T-helper 17 cell (primary cell): ENCODE measurements at places on chromosomes 7 and 10.

GRCh38 chr7:15099074-15099473 is 196.5 kb upstream of the DGKB start:
- DNase-seq, result no peak

DNA sequence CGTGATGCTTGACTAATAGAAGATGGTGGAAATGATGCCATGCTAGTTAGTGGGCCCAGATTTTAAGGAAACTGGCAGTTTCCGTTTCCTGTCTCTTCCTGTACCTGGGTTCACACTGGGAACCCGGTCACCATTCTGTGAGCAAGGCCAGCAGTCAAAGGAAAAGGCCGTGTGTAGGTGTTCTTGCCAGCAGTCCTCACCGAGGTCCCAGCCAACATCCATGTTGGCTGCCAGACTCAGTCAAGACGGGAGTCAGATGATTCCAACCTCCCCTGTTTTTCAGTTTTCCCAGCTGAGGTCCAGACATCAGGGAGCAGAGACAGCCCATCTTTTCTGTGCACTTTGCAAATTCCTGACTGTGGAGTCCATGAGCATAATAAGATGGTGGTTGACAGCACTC is 15.2 kb upstream of the PILRB start:
- DNase-seq, result no peak

DNA sequence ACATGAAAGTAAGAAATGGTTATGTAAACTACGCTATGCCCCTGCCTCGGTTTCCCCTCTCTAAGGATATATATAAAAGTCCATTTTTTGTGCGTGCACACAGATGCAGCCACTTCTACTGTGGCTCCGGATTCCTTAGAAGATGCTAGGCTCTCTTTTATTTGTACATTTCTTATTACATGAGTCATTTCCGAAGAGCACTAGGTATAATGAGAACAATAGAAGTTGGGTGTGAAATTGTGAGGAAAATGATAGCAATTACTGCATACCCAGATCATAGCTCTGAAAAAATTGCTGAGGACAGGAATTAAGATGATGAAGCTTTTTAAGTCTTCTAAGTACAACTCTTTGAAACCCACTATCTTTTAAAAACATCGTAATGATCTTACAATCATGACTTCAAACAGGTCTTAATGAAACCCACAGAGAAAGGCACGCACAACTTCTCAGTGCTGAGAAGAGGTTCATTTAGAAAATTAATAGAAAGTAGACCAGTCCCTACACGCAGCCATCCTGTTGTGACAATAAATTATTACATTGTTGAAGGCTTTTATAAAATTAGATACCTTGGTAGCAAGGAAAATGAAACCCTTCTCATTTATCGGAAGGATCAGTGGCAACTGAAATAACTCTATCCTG is 96.2 kb upstream of the FGFR2 start:
- no peak for DNase-seq

DNA sequence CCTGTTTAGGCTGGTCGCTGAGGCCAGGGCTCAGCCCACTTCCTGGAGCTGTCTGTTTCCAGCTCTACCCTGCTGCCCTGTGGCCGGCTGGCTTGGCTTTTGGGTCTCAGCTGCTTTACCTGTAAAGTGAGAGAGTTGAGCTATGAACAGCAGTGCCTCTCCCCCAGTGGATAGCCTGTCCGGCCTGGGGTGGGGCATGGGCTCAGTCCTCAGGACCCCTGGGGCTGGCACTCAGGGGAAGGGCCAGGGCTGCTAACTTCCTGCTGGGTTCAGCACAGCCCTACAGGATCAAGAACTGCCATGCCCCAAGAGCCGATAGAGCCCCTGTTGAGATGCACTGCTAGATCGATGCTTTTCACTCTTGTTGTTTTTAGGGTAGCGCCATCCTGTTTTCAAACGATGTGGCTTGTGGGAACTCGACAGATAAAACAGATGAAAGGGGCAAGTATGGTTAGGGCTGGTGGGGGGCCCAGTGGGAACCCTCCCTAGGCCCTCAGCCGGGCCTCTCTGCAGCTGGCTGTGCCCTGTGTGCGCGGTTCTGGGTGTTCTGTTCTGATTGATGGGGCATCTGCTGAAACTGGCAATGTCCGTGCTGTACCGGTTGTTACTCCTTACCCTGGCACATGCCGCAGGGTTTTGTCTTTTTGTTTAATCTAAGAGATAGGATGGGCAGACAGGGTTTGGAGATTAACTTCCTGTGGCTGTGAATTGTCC is 10.0 kb upstream of the SFRP5 start:
- no peak for DNase-seq

DNA sequence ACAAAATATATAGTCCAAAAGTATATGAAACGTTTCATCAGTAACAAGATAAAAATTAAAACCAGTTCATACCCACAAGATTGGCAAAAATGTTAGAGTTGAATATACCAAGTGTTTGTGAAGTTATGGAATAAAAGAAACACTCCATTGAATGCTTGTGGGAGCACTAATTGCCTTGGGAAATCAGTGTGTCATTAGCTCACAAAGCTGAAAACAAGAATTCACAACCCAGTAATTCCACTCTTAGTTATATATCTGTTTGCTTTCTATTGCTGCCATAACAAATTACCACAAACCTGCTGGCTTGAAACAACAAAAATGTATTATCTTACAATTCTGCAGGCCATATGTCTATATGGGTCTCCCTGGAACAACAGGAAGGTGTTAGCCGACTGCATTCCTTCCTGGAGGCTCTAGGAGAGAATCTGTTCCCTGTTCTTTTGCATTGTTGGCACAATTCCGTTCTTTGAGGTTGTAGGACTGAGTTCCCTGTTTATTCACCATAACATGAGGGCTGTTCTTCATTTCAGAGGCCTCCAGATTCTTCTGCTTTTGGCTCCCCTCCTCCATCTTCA is 45.7 kb downstream of the SEM1 start:
- DNase-seq, result no peak

- no peak for DNase-seq
These were observed 5.7 kb downstream of the SKAP2 start for GRCh38 chr7:26858735-26859134.

DNA sequence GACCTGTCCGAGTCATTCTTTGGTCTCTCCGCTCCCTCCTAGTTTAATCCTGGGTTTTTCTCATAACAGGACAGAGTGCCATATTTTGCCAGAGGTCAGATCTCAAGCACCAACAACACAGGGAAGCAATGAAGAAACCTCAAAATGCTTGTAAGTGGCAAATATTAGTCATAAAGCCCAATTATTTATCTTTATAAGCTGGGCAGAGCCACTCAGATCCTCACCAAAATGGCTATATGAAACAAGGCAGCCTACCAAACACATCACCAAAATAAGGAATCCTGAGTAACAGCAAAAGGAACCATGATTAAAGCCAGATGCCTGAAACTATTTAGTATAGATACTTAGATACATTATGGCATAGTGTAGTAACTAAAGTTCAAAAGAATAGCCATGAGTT is 4.7 kb downstream of the ECD start:
- DNase-seq, result no peak

- no peak for DNase-seq
These were observed 85.1 kb downstream of the CARD11 start for GRCh38 chr7:2958416-2959102.

- DNase-seq, result no peak
These were observed 33.4 kb downstream of the ZC3HAV1 start for GRCh38 chr7:139075871-139076686.

GRCh38 chr10:117365612-117366011 is 9.6 kb downstream of the PDZD8 start:
- no peak for DNase-seq

DNA sequence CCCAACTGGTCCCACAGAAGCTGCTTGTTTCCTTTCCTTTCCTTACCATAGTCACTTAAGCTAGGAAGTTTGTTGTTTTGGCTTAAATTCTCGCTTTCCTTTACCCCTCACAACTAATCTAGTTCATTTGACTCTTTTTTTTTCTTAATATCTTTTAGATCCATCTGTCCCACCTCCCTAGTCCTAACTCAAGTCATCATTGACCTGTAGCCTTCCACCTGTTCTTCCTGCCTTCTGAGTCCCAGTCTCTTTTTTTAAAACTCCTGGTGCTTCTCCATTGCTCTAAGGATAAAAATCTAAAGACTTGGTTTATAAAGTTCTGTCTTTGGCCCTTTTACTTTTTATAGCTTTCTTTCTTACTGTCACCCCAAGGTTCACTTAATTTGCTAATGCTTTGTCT is 47.6 kb downstream of the RALA start:
- no peak for DNase-seq

DNA sequence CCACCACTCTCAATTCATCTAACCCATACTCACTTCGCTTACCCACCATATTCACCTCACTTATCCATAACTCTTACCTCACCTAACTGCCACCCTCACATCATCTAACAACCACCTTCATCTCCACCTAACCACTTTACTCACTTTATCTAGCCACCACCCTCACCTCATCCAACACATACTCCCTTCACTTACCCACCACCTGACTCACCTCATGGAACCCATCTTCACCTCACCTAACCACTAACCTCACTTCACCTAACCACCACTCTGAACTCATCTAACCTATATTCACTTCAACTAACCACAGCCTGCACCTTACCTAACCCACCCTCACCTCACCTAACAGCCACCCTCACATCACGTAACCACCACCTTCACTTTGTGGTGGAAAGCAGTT is 84.2 kb downstream of the VIPR2 start:
- no peak for DNase-seq

- DNase-seq, result no peak
These were observed 22.6 kb upstream of the AKR1C3 start for GRCh38 chr10:5071411-5072198.

GRCh38 chr7:142279601-142280000 is 21.7 kb upstream of the PRSS58 start:
- no peak for DNase-seq

DNA sequence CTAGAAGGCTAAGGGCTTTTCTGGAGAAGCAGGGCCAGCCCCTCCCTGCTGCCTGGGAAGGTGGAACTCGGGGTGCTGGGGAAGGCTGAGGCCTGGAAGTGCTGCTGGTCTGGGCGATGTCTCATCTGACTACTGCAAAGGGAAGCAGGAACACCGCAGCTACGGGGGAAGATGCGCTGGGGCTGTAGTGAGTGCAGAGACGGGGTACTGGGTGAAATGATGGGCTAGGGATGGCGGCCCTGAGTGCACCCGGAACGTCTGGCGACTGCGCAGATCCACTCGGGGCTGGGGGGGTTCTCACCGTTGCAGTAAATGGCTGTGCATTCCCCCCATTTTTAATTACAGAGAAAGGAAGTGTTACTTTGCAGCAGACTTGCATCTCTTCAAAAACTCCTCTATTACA is 195.4 kb upstream of the ADARB2 start:
- no peak for DNase-seq

DNA sequence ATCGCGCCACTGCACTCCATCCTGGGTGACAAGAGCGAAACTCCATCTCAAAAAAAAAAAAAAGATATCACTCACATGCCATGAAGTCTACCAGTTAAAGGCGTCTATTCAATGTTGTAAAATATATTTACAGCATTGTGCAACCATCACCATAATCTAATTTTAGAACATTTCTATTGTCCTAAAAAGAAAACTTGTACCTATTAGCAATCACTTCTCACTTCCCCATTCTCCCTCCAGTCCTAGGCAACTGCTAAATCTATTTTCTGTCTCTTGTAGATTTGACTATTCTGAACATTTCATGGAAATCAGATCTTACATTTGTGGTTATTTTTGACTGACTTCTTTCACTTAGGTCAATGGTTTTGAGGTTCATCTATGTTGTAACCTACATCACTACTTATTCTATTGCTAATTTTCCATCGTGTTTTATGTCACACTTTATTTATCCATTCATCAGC is 25.2 kb upstream of the OTUD1 start:
- DNase-seq, result no peak

DNA sequence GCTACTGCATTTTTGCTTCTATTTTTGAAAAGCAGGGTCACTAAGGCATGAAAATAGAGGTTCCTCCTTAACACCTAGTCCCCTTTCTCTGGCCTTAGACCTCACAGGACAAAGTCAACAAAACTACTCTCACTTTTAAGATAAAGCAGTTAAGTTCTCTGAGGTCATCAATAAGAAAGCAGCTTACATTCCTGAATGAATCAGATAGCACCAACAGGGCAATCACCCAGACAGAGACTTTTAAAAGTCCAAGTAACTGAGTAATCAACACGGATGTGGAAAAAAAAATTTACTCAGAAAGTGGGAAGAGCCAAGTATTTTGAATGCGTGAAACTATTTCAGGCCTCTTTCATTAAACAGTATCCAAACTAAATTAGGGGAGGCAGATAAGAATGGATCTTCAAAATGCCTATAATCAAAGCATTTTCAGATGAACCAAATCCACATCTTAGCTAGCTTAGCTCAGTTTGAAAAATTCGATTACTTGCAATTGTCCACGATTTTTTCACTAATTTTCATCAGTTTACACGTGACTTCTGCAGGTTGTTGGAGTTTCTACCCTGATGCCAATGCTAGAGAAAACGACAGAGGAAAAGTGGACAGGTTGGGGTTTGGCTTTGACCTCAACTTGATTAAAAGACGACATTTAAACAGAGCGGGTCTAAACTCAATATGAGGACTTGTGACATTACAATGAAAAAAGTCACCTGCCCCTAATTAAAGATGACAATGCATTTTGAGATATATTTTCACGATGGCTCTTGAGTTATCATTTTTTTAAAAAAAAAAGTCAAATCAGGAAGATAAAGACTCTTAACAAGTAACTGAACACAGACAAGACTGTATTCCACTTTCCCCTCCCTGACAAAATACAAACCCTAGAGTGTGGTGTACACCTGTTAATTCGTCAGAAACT is 1.6 kb downstream of the BEND7 start:
- DNase-seq, result no peak

DNA sequence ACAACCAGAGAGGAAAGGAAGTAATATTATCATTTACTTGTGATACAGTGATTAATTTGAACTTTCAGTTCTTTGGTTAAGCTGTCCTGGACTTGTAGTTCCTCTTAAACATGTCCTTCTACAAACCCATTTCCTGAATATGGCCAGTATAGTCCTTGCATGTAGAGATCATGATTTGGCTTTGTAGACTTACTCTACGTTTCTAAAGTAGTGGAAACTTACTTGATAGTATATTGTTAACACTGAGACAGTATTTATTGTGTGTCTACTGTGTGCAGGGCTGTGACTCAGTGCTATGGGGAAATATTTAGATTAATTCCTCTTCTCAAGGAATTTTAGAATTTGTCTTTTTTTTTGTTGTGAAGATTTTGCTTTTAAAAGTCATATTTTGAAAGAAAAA is 109.5 kb downstream of the NRF1 start:
- DNase-seq, result no peak

- no peak for DNase-seq
These were observed 32.3 kb downstream of the RASGEF1A start for GRCh38 chr10:43234471-43235041.

DNA sequence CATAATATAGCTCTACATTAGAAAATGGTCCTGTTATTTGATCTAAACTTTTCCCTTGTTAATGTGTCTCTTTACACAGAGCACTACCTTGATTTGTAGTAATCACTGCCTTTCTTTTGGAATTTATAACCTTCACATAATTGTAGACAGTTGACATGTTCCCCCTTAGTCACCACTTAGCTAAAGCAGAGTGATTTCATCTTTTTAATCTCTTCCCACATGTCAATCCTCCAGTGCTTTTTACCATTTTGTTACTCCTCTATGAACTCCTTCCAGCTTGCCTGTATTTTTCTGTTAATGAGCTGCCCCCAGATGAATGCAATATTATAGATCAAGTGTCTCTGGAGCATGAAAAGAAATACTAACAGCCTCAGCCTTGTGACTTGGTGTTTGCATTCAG is 2.6 kb upstream of the PPP1R3A start:
- DNase-seq, result no peak

GRCh38 chr10:1377231-1377630 is 321.0 kb downstream of the WDR37 start:
- DNase-seq, result no peak
